Smooth muscle cell of bladder (primary cell): ENCODE measurements at places on chromosomes 2 and 18. TPM values are rescaled to one million over a fixed set of nuclear protein-coding genes. Genes with fewer than 3 reads are reported as not detected.

Gene BMPR2
- total RNA-seq = 11.4 and 15.0 TPM in 2 replicates

Gene COLEC11
- 0.57 and 1.4 TPM in 2 replicates for total RNA-seq

Gene MOGAT1
- not detected in 2 replicates for total RNA-seq

Gene STPG4
- total RNA-seq = 0.28 and 0.37 TPM in 2 replicates

Gene REG3A
- not detected in 2 replicates for total RNA-seq

Gene BMP10
- total RNA-seq = not detected in 2 replicates

Gene LGALSL
- 3.8 and 5.6 TPM in 2 replicates for total RNA-seq

Gene ZSWIM2
- under 0.01 and 0.09 TPM in 2 replicates for total RNA-seq

Gene ANKRD62
- not detected in 2 replicates for total RNA-seq

Gene RAPH1
- 12.1 and 22.6 TPM in 2 replicates for total RNA-seq

Gene SLC8A1
- 13.1 and 19.8 TPM in 2 replicates for total RNA-seq

Gene DSC3
- total RNA-seq = 0.09 and 0.14 TPM in 2 replicates

Gene HOXD8
- total RNA-seq = 1.1 and 1.6 TPM in 2 replicates

Gene SPATA3
- total RNA-seq = not detected in 2 replicates

Gene DSC1
- not detected in 2 replicates for total RNA-seq

Gene POLR1A
- 8.4 and 9.5 TPM in 2 replicates for total RNA-seq

Gene TMEFF2
- total RNA-seq = 3.0 TPM in 2 replicates

Gene LIPG
- total RNA-seq = 12.4 and 19.8 TPM in 2 replicates

Gene OTOS
- not detected in 2 replicates for total RNA-seq

Gene DOK1
- 21.9 and 27.9 TPM in 2 replicates for total RNA-seq

Gene SMC6
- total RNA-seq = 11.8 and 18.3 TPM in 2 replicates

Gene BOLL
- total RNA-seq = not detected in 2 replicates

Gene GAL3ST2
- total RNA-seq = 0.18 TPM in 1 of 2 replicates, not detected in the other
